ENCODE measurements at places on chromosomes 11 and 22. TPM values are rescaled to one million over a fixed set of nuclear protein-coding genes. Genes with fewer than 3 reads are reported as not detected.
A peak's percentile ranks its signal among the peaks of the same experiment; 100 is the strongest.

The OLFML1 gene
- total RNA-seq: not detected

The ZBTB16 gene
- 0.30 TPM for total RNA-seq

The P4HA3 gene
- total RNA-seq: 0.91 TPM

The OR51A4 gene
- not detected for total RNA-seq

The HIC2 gene
- 6.7 TPM for total RNA-seq

- H3K27me3 ChIP-seq: no peaks in the 10 kb centered on the region
- H3K4me1 ChIP-seq: no peaks in the 10 kb centered on the region
- H3K27ac ChIP-seq: no peak overlapping the region
- no peak for DNase-seq
- H3K4me3 ChIP-seq: no peak overlapping the region
- H3K36me3 ChIP-seq: no peaks in the 10 kb centered on the region
Measured at GRCh38 chr22:47043835-47044721, 281.6 kb downstream of the TBC1D22A start.

DNA sequence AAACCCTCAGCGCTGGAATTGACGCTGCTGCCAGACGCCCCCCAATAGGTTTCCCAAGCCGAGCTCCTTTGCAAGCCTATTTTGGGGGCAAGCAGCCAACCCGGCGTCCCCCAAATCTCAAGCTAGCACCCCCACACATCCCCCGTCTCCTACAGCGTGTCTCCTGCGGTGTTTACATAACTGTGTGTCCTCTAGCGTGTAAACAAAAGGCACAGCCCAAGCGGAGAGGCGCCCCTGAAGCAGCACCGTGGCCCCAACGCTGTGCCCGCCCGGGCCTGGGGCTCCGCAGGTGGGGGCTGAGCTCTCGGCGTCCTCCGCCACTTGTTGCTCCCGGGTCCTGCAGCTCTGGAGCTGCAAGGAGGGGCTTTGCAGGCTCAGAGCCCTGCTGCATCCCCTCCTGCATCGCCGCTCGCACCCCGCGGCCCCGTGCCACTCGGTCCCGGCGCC is 1.6 kb downstream of the CADM1 start:
- H3K27me3 ChIP-seq: no peaks in the 10 kb centered on the region
- no peak overlapping the region for H3K27ac ChIP-seq
- no peaks in the 10 kb centered on the region for H3K36me3 ChIP-seq
- H3K4me1 ChIP-seq: no peaks in the 10 kb centered on the region

GRCh38 chr11:67646535-67647336 is 3.8 kb downstream of the ACY3 start:
- peaks cover 17% of the 10 kb centered on the region for H3K4me1 ChIP-seq
- no peak for DNase-seq
- no peaks in the 10 kb centered on the region for H3K36me3 ChIP-seq
- no peak overlapping the region for H3K4me3 ChIP-seq
- H3K27me3 ChIP-seq: no peaks in the 10 kb centered on the region
- no peak overlapping the region for H3K27ac ChIP-seq

DNA sequence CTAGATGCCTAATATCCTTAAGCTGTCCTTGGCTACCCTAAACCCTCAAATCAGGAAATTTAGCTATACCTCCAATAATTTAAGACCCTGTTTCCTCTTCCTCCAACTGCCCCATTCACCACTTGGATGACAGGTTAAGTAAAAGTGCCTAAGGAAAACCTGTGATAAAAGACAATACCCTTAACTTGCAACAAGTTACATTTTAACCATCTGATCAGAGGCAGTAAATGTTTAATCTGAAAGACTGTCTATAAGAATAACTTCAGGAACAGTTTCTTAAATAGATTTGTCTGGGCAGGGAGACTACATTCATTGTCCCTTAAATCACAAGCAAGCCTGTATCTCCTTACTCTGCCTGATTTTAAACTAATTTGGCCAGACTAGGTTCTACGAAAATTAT is 129.1 kb downstream of the APOL5 start:
- H3K27ac ChIP-seq: no peak overlapping the region
- no peaks in the 10 kb centered on the region for H3K36me3 ChIP-seq
- no peak overlapping the region for H3K4me3 ChIP-seq
- no peaks in the 10 kb centered on the region for H3K27me3 ChIP-seq

DNA sequence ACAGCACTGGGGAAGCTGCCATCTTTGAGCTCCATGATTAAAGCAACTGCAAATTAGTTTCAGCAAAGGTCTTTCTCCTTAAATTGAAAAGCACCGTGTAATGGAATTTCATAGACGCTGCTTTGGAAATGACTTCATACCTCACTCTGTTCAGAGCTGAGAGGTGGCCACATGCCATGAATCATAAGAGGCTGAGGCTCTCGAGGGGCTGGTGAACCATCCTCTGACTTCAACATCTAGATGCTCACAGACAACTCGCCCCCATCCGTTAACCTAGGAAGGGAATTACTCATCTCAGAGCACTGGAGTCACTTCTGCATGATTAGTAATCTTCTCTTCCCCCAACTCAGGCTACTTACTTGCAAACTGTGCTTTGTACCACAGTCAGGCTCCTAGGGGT is 122.3 kb downstream of the RCN1 start:
- no peaks in the 10 kb centered on the region for H3K4me1 ChIP-seq
- DNase-seq: no peak
- no peaks in the 10 kb centered on the region for H3K36me3 ChIP-seq
- no peak overlapping the region for H3K4me3 ChIP-seq
- peaks cover 44% of the 10 kb centered on the region for H3K27me3 ChIP-seq

DNA sequence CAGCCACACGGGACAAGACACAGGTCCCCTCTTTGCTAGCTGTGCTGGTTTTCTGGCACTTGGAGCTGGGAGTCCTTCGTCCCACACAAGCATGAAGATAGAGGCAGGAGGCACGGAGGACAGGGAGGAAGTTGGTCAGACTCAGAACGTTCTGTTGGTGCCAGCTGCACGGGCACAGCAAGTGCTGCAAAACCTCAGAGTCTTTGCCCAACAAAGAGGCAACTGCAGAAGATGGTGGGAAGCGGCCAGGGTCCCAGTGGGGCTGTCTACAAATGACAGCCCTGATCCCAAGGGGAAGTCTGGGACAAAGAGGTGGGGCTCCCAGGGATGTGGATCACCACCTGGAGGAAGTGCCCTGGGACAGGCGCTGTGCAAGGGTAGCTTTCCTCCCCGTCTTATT is 9.4 kb upstream of the OSM start:
- H3K4me1 ChIP-seq: peaks cover 17% of the 10 kb centered on the region
- H3K4me3 ChIP-seq: no peak overlapping the region
- DNase-seq: no peak
- no peak overlapping the region for H3K27ac ChIP-seq

- H3K27ac ChIP-seq: no peak overlapping the region
- H3K4me1 ChIP-seq: peaks cover 42% of the 10 kb centered on the region
- H3K36me3 ChIP-seq: no peaks in the 10 kb centered on the region
- DNase-seq: no peak
- peak overlapping the region; percentile 67 for H3K4me3 ChIP-seq
- H3K27me3 ChIP-seq: no peaks in the 10 kb centered on the region
Measured at GRCh38 chr11:57458060-57458409, 2.3 kb upstream of the RTN4RL2 start.

GRCh38 chr11:29310725-29311342 is 706.0 kb downstream of the KCNA4 start:
- H3K4me3 ChIP-seq: no peak overlapping the region
- H3K4me1 ChIP-seq: no peaks in the 10 kb centered on the region
- no peak for DNase-seq
- no peak overlapping the region for H3K27ac ChIP-seq

GRCh38 chr11:113245216-113245615 is 69.2 kb upstream of the TTC12 start:
- no peak for DNase-seq
- H3K27me3 ChIP-seq: peaks cover 83% of the 10 kb centered on the region
- no peaks in the 10 kb centered on the region for H3K36me3 ChIP-seq
- no peak overlapping the region for H3K27ac ChIP-seq
- no peak overlapping the region for H3K4me3 ChIP-seq

DNA sequence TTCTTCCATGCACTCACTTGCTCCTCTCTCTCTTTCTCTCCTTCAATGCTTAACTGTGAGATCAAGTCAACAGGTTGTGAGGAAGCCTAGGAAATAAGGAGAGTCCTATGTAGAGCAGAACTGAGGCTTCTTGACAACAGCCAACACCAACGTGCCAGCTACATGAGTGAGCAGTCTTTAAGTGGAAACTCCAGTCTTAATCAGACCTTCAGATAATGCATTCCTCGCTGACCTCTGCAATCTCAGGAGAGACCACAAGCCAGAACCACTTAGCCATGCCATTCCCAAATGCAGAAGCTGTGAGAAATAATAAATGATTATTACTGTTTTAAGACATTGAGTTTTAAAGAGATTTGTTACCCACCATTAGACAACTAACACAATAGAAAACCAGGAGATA is 6.1 kb upstream of the TEAD1 start:
- no peaks in the 10 kb centered on the region for H3K27me3 ChIP-seq
- DNase-seq: no peak
- H3K27ac ChIP-seq: no peak overlapping the region
- no peak overlapping the region for H3K4me3 ChIP-seq
- no peaks in the 10 kb centered on the region for H3K36me3 ChIP-seq
